GM23248 (cell line): ENCODE measurements at places on chromosomes 7 and 10. TPM values are rescaled to one million over a fixed set of nuclear protein-coding genes. Genes with fewer than 3 reads are reported as not detected.

GRCh38 chr10:108392286-108392685, 1227.8 kb upstream of the SORCS1 start:
- no peaks in the 10 kb centered on the region for H3K36me3 ChIP-seq
- H3K4me1 ChIP-seq: peaks cover 43% of the 10 kb centered on the region
- DNase-seq: peak; percentile 82
- peak overlapping the region; percentile 60 for H3K27ac ChIP-seq

GRCh38 chr7:66549466-66549865, 79.2 kb upstream of the KCTD7 start:
- H3K27me3 ChIP-seq: no peaks in the 10 kb centered on the region
- H3K27ac ChIP-seq: no peak overlapping the region
- DNase-seq: no peak
- peaks cover 37% of the 10 kb centered on the region for H3K36me3 ChIP-seq
- H3K4me3 ChIP-seq: no peak overlapping the region

MCM10 gene
- 3.4 and 5.2 TPM in 2 replicates for total RNA-seq

NODAL gene
- total RNA-seq: not detected in 2 replicates

SLC26A4 gene
- total RNA-seq: 0.25 and 0.43 TPM in 2 replicates

- no peaks in the 10 kb centered on the region for H3K27me3 ChIP-seq
- peak overlapping the region; percentile 84 for H3K4me3 ChIP-seq
- H3K27ac ChIP-seq: peak overlapping the region; percentile 96
- DNase-seq: peak; percentile 90
- no peaks in the 10 kb centered on the region for H3K36me3 ChIP-seq
Measured at GRCh38 chr10:14009371-14010100, 321.2 kb downstream of the FRMD4A start.

- no peaks in the 10 kb centered on the region for H3K4me1 ChIP-seq
- H3K36me3 ChIP-seq: no peaks in the 10 kb centered on the region
- no peak overlapping the region for H3K27ac ChIP-seq
- no peak overlapping the region for H3K4me3 ChIP-seq
- DNase-seq: no peak
- H3K27me3 ChIP-seq: no peaks in the 10 kb centered on the region
Measured at GRCh38 chr7:54015251-54015650, 526.9 kb upstream of the VSTM2A start.

DNA sequence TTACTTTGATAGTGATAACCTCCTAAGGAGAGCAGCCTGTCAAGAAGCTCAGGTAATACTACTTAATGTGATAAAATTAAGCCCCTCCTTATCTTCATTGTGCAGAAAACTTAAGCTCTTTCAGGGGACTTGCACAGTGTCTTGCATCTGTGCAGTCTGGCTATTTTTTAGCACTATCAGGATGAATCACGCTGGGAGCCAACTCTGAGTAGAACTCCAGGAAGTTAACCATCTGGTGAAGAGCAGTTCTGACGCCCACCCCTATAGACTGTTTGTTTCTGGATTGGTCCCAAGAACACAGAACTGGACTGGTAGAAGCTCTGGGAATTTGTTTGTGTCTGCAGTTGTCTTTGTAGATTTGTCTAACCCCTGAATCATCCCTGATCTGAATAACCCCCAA, 41.9 kb downstream of the AGK start:
- no peaks in the 10 kb centered on the region; the same call in 1 of the 2 replicates for H3K36me3 ChIP-seq
- peak; percentile 74 for DNase-seq

GRCh38 chr7:115749924-115750323, 280.6 kb downstream of the TFEC start:
- no peak overlapping the region for H3K27ac ChIP-seq
- DNase-seq: no peak
- H3K27me3 ChIP-seq: no peaks in the 10 kb centered on the region

DNA sequence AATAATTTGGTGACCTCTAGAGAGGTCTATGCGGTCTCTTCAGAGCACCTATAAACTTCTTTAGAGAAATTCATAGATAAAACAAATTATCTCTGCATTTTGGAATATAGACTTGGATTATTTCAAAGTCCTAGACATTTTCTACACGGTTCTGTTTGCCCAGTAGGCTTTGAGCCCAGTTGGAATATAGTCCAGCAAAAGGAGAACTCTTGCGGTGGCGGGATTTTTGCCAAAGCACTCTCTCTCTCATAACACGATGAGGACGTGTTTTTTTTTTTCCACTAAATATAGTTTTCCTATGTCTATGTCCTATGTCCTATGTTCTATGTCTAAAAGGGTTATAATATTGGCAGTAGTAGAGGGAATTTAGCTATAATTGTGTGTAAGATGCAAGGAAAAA, 164.9 kb upstream of the AGR3 start:
- no peak overlapping the region for H3K27ac ChIP-seq
- H3K36me3 ChIP-seq: no peaks in the 10 kb centered on the region
- no peak overlapping the region for H3K4me3 ChIP-seq
- peaks cover 22% of the 10 kb centered on the region for H3K4me1 ChIP-seq
- no peaks in the 10 kb centered on the region for H3K27me3 ChIP-seq
- peak; percentile 34 for DNase-seq

DNA sequence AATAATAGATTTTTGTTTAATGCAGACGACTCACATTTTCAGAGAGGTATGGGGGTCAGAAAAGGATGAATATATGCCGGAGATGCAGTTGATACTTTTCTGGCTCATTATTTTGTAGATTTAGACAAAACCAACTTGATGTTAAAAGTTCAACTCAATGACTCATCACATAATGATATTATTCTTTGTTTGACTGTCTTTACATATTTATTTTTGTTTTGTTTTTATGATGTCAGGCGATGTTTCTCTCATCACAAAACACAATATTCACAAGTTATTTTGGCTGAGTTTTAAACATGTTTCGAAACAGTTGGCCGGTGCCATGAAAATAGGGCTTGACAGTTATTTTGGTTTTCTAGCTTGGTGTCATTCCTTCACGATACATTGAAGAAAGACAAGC, 1.3 kb downstream of the GJD4 start:
- H3K27me3 ChIP-seq: no peaks in the 10 kb centered on the region; the same call in 1 of the 2 replicates
- H3K4me1 ChIP-seq: peaks cover 7% of the 10 kb centered on the region
- H3K27ac ChIP-seq: no peak overlapping the region
- DNase-seq: peak; percentile 24
- no peak overlapping the region for H3K4me3 ChIP-seq

HACD1 gene
- 64.0 and 81.3 TPM in 2 replicates for total RNA-seq

NAT16 gene
- total RNA-seq: not detected in 2 replicates

GRCh38 chr10:42955493-42955889, 121.4 kb upstream of the RET start:
- H3K4me3 ChIP-seq: no peak overlapping the region
- DNase-seq: no peak
- no peaks in the 10 kb centered on the region for H3K36me3 ChIP-seq
- H3K27ac ChIP-seq: no peak overlapping the region
- no peaks in the 10 kb centered on the region for H3K4me1 ChIP-seq
- peaks cover 26% of the 10 kb centered on the region for H3K27me3 ChIP-seq

GRCh38 chr7:327991-328702, 38.2 kb downstream of the FOXL3 start:
- no peak overlapping the region for H3K27ac ChIP-seq
- H3K4me1 ChIP-seq: no peaks in the 10 kb centered on the region
- H3K4me3 ChIP-seq: no peak overlapping the region
- no peak for DNase-seq
- H3K27me3 ChIP-seq: peaks cover 24% of the 10 kb centered on the region

PTPRE gene
- 2.7 and 3.0 TPM in 2 replicates for total RNA-seq

GNAT3 gene
- not detected in 2 replicates for total RNA-seq

PSMG3 gene
- 28.3 and 36.8 TPM in 2 replicates for total RNA-seq

DNA sequence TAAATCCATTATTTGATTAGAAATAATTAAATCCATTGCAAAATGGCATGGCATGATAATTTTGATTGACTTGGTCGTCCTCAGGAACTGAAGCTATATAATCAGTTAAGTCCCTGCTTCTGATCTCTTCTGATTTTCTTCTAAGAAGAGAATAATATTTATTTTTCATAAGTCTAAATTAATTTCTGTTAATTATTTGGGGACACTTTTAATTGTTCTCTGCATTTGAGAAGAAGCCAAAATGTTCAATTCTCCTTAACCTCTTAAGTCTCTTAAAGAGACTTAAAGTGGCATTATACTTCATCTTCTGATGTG, 67.2 kb downstream of the CAV1 start:
- no peak overlapping the region for H3K4me3 ChIP-seq
- no peaks in the 10 kb centered on the region for H3K27me3 ChIP-seq
- no peak for DNase-seq
- H3K4me1 ChIP-seq: peaks cover 17% of the 10 kb centered on the region
- H3K36me3 ChIP-seq: no peaks in the 10 kb centered on the region
- H3K27ac ChIP-seq: no peak overlapping the region
